ENCODE measurements at places on chromosomes 7 and 10.

DNA sequence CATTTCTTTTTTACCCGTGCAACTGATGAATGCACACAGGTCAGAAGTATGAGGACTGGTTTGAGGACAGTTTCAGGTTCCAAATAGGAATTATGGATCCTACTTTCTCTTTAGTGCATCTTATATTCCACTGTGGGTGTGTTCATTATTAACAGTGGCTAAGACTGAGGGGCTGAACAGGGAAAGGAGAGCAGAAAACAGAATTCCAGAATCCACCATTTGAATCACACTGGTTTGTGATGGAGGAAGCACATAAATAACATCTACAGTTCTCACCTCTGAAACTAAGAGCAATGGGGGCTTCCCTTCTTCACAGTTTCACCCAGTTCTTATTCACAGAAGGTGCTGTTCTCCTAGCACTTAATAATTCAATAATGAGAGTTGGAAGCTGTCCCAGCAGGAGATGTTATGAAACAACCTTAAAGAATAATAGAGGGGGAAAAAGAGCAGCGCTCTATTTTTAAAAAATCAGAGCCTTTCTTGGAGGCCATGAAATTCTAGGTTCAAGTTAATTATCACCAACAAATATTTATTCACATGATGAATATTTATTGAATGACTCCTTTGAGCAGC, 205.1 kb downstream of the CREB5 start:
- DNase-seq = no peak

DNA sequence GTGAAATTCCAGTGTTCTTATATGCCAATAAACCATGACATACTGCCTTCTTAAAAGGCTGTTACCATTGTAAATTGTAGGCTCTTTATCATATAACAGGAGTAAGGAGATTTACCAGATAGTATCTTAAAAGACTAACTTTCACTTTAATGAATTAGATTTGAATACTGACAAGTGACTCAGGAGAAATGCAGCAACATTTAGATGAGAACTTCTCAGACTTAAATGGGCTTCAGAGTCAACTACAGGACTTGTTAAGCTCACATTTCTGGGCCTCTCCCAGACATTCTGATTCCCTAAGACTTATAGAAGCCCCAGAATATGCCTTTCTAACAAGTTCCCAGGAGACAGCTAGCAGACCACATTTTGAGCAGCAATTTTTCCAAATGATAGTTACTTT, 466.3 kb downstream of the ARL4A start:
- no peak for DNase-seq

- no peak for DNase-seq
These were observed 14.8 kb downstream of the MBL2 start for GRCh38 chr10:52757773-52758172.

GRCh38 chr10:97157578-97158095, 28.1 kb downstream of the SLIT1 start:
- DNase-seq = no peak

DNA sequence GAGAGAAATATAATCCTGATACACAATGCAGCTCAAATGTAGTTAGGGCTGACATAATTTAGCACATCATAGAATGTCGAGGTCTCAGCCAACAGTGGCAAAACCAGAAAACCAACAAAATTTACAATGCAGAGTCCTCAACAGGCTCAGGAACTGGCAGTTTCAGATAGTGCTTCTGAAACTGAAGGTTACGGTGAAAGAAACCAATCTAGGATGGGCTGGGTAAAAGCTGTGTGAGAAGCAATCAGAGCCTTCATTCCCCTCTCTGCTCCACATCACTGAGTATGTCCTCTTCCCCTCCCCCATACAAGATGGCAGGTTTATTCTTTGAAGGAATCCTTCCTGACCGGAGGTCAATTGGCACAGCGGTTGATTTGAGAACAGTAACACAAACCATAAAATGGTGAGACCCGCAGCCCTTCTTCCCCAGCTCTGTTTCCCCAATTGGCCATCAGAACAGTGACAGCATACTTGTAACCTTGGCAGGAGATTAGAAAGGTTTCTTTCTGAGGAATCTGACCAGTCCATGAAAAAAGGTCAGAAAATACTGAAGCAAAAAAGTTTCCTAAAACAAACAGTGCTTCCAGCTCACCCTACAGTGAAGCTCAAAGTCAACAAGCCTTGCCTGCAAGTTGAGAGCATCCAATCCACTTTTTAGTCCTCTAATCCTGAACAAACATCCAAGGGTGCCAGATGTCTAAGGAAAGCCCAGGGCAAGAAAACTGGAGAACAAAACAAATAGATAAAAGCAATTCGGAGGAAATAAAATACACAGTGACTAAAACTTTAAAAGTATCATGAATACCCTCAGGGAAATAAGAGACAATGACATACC, 53.9 kb upstream of the IL6 start:
- DNase-seq = no peak

DNA sequence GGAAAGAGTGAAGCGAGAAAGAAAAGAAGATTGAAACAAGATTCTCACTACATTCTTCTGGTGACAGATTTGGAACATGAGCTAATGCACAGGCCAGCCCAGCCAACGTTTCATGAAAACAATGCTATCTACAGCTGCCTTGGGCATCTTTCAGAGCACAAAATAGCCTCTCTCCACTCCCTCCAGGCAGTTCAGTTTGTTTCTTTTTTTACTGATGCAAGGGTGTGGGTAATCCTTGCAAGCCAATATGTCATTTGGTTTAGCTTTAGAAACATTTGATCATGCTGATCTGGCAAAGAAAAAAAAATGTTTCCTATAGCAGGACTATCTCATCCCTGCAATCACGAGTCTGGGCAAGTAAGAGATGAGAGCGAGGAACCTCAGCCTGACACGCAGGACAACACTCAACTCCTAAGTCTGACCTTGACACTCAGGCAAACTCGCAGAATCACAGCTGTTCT, 35.9 kb downstream of the SVIL start:
- no peak for DNase-seq

- no peak for DNase-seq
These were observed 224.4 kb downstream of the PTPRN2 start for GRCh38 chr7:158362912-158363905.

- no peak for DNase-seq
These were observed 174.5 kb downstream of the WDR37 start for GRCh38 chr10:1230592-1231275.

GRCh38 chr7:131094685-131095084, 233.0 kb upstream of the MKLN1 start:
- DNase-seq = no peak

DNA sequence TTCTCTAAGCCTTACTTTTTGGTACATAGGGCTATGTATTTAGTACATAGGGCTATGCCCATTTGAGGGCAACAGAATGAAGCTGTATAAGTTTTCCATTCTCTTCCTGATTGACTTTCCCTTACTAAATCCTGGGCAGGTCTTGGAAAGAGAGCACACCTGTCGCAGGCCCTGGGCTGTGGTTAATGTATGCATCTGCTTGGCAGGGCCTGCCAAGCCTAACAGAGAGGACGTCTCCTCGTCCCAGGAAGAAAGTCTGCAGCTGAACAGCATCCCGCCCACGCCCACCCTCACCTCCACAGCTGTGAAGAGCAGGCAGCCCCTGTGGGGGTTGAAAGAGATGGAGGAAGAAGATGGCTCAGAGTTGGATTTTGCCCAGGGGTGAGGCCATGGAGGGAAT, 8.9 kb upstream of the PVRIG start:
- DNase-seq = no peak

- no peak for DNase-seq
These were observed 85.6 kb downstream of the OR13A1 start for GRCh38 chr10:45229823-45230222.

DNA sequence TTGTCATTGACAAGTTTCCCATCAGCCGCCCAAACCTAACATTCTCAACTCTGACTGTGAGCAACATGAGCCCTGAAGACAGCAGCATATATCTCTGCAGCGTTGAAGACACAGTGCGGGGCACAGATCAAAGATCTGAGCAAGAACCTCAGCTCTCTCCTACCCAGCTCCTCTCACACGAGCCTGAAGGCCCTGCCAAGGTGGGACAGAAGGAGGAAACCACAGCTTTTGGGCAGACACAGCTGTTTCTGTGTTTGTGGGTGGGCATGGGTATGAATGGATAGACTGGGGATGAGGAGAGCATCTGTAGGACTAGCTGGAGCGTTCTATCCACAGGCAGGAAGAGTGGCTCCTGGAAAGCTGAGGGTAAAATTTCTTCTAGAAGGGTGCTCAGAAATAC, 8.5 kb upstream of the PRSS1 start:
- DNase-seq = no peak

DNA sequence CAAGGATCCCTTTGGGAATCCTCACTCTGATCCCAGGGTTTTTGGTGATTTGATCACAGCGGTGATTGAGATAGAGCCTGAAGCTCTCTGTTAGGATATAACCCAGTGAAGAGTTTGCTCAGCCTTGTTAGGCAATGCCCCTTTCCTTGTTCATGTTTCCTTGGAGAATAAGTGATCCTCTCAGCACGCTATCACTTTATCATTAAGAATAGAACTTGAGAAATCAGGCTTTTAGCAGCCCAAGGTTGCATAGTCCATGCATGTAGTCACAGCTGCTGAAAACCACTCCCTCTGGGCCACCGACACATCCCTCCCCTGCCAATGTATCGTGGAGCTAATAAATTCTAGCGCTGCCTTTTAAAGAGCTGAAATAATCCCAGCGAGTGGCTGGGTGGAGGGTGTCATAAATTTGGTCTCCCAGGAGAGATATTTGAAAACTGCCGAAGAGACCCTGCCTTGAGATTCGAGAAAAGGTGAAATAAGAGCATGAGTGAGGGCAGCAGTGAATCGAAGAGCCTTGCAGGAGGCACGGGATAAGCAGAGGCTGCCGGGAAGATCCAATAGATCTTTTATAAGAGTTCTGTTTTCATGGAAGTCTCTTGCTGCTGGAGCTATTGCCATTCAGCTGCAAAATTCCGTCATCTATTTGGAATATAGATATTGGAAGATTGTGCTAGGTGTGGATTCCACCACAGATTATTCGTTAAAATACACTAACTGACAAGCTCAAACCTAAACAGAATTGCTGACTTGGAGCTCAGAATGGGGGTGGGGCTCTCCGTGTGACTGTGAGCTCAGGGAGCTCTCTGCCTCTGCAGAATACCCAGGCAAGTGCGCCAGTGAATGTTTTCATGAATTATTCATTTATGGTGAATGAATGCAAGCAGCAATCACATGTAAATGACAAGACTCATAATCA, 249.8 kb downstream of the TRIL start:
- peak; percentile 52 for DNase-seq

- DNase-seq = no peak
These were observed 29.0 kb upstream of the MPP7 start for GRCh38 chr10:28331841-28332240.

GRCh38 chr7:99992330-99993038, 16.7 kb upstream of the AZGP1 start:
- no peak for DNase-seq

- no peak for DNase-seq
These were observed 3.5 kb downstream of the STK31 start for GRCh38 chr7:23713285-23714149.

DNA sequence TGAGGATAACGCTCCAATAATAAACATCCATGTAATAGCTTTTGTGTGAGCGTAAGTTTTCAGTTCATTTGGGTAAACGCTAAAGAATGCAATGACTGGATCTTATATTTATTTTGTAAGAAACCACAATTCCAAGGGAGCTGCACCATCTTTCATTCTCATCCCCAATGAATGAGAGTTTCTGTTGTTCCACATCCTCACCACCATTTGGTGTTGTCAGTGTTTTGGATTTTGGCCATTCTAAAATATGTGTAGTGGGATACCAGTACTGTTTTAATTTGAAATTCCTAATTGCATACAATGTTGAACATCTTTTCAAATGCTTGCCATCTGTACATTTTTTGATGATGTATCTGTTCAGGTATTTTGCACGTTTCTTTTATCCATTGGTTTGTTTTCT, 50.9 kb upstream of the SEMA3D start:
- DNase-seq = no peak

GRCh38 chr7:68334216-68334615, 1264.1 kb upstream of the AUTS2 start:
- no peak for DNase-seq

GRCh38 chr10:119395280-119396007, 147.1 kb downstream of the RGS10 start:
- DNase-seq = no peak

GRCh38 chr7:75986147-75986781, 8.1 kb downstream of the TMEM120A start:
- no peak for DNase-seq

GRCh38 chr7:101676956-101677355, 47.9 kb upstream of the MYL10 start:
- DNase-seq = no peak

GRCh38 chr7:69283421-69283820, 314.9 kb upstream of the AUTS2 start:
- DNase-seq = peak; percentile 62

- DNase-seq = no peak
These were observed 78.0 kb downstream of the WDR37 start for GRCh38 chr10:1134156-1134555.

- DNase-seq = no peak
These were observed 1.4 kb downstream of the HYAL4 start for GRCh38 chr7:123846217-123846891.

- DNase-seq = no peak
These were observed 106.3 kb downstream of the HERPUD2 start for GRCh38 chr7:35588647-35589046.

DNA sequence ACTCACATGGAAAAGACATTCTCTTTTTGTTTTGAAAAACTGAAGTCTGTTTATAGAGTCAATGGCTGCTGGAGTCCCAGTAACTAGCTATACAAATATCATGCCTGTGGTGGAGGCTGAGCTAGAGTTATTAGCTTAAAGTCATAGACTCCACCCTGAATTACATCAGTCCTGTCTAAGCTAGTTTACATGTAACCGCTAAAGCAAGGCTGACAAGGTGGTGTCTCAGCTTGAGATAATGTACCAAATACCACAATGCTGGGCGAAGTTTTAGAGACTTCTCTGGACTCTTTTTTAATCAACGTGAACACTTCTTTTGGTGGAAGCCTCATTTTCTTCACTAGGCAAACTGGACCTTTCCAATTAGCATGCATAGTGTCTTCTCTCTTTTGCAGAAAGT, 219.4 kb downstream of the ANK3 start:
- no peak for DNase-seq

GRCh38 chr7:91957823-91958222, 17.2 kb downstream of the AKAP9 start:
- no peak for DNase-seq

DNA sequence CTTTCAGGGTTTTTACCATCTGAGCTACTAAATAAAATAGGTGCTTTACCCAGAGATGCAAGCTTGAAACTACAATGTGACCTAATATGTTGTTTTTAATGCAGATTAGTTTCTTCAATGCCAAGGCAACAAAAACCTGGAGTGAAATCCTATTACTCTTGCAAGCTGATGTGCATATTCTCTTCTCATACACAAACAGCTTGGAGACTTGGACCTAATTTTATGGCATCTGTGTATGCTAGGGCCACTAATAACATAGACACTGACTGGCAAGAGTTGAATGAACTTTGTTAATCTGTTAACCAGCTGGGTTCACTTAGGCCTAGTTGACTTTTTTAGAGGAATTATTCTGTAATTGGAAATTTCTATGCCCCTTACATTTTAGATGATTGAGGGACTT, 23.4 kb upstream of the SMIM30 start:
- no peak for DNase-seq

- DNase-seq = no peak
These were observed 70.5 kb upstream of the INSIG1 start for GRCh38 chr7:155227004-155227787.
